ENCODE measurements at places on chromosomes 7 and 10.

GRCh38 chr10:18649364-18649959 is 1.9 kb downstream of the NSUN6 start:
- DNase-seq, result no peak

DNA sequence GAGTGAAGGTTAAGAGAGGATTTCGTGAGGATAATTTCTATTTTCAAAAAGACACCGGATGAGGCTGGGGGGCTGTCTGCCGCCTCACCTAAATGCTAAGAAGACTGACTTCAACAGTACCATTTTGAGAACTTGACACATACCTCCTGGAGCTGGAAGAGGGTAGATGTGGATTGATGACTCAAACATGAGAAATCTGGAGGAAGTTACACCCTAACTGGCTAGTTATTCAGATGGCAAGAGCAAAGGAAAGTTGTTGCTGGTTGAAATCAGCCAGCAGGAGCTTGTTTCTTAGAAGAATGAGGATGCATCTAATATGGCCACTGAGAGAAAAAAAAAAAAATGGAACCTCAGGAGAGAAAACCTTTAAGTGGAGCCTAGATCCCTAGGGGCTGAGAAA is 76.2 kb upstream of the KIAA1217 start:
- no peak for DNase-seq

- no peak for DNase-seq
These were observed 89.6 kb downstream of the ATXN7L1 start for GRCh38 chr7:105786520-105787470.

GRCh38 chr7:27176962-27177794 is 3.1 kb upstream of the HOXA10 start:
- no peak for DNase-seq

DNA sequence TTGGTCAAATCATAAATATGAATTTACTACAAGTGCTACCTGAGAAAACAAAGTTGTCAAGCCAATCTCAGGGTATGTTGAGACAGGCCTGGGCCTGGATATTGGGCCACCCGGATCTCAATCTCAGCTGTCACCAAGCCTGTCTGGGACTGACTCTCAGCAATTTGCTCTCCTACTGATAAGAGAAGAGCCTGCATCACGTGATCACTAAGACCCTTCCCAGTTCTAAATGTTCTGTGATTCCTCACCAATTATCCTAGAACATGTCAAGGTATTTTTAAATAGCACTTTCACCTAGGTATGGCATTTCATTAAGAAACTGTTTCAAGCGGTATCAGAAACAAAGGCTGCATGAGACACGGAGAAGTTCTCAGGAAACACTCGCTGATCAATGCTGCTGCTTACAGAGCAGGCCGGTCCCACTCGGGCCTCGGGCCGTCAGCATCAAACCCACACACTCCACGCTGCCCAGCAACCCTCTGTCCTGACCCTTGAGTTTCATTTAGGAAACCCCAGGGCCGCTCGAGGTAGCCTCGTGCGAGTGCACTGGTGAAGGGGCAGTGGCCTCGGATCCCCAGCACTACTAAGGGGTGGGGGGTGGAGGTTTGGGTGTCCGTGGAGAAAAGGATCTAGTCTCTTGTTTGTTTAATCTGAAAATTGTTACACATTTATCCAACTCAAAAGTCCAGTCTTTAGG is 4.1 kb downstream of the KLF6 start:
- DNase-seq, result no peak
